NCI-H2081 (cell line): ENCODE measurements at places on chromosomes 2 and 18.

- DNase-seq, result no peak
These were observed 178.7 kb upstream of the SH3BP4 start for GRCh38 chr2:234773129-234773528.

DNA sequence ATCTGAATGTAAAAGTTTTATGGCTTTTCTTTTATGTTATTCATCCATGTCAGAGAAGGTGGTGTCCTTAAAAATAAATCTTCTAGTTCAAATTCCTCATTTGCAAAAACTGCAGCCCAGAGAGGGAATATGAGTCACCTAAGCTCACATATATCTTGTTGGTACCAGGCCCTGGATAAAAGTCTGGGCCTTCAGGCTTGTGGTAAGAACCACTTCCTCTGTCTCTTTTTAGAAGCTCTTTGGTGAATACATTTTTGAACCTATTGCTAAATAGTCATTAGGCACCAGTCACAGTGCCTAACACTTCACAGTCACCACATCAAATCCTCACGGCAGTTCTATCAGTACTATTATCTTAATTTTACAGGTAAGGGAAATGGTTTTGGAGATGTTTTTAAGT is 199.2 kb downstream of the KCNS3 start:
- no peak for DNase-seq

DNA sequence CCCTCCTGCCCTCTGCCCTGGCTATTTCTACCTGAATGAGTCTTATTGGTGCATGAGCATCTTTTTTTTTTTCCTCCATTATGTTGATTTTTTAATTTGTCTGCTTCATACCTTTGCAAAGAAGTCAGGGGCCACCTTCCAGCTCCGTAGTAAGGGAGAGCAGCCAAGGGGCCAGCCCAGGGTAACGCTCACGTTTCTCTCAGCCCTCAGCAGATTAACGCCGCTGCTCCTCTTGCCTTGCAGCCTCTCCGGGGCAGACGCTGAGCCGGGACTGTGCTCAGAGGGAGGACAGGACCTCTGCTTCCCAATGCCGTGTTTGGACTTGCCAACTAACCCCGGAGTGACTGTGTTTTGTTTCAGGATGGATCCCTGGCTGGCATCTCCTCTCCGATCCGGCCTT is 241.7 kb downstream of the ATAD2B start:
- no peak for DNase-seq

DNA sequence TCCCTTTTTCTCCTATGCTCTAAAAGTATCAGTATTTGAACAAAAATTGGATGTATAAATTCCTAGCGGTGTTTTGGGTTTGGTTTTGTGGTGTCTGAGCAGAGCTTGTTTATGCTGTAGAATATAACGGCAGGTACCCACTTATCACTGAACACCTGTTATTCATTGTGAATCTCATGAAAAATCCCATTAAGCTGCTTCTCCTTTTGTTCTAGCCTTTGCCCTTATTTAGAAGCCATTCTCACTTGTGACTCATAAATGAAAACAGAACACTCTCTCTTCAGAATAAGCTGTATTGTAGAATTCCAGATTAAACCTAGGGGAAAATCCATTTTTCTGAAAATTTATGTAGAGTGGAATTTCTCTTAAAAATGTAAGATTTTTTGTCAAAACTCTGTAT is 104.0 kb downstream of the PRPF40A start:
- DNase-seq, result peak; percentile 1
